GM03348 (cell line): ENCODE measurements at places on chromosomes 5 and 9.

DNA sequence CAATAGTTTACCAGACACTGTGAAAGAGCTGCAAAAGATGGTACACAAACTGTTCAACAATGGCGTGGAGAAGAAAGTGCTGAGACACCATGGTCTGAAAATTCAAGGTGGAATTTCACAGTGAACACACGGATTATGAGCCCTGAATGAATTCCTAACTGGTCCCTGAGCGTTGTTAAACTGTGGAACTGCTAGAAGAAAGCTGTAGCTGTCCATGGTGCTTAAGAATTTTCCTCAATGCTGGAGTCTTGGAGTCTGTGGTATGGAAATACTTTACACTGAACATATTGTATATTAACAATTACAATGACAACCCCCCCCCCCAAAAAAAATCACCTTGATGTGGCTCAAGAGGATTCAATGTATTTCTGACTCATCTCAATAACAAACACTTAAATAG lies 68.5 kb downstream of the SLC24A2 start:
- peak; percentile 30 for DNase-seq

DNA sequence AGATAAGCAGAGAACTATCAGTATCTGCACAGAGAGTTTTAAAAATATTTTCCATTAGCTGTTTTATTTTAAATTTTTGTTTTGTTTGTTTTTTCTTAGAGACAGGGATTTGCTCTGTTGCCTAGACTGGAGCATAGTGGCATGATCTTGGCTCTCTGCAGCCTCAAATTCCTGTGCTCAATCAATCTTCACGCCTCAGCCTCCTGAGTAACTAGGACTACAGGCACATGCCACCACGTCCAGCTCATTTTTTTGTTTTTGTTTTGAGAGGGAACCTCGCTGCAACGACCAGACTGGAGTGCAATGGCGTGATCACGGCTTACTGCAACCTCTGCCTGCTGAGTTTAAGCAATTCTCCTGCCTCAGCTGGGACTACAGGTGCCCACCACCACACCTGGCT lies 138.2 kb upstream of the LPAR1 start:
- DNase-seq, result no peak

- DNase-seq, result no peak
Observed at GRCh38 chr5:168260353-168261226, 30.9 kb upstream of the WWC1 start.

DNA sequence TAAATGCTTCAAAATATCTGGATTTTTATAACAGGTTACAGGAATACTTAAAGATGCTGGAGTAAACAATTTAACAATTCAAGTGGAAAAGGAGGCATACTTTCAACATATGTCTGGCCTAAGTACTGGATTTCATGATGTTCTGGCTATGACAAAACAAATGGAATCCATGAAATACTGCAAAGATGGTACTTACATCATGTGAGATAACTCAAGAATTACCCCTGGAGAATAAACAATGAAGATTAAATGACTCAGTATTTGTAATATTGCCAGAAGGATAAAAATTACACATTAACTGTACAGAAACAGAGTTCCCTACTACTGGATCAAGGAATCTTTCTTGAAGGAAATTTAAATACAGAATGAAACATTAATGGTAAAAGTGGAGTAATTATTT lies 35.6 kb downstream of the SLC30A5 start:
- DNase-seq, result peak; percentile 57

GRCh38 chr5:33968211-33969005 lies 16.1 kb downstream of the SLC45A2 start:
- DNase-seq, result no peak

DNA sequence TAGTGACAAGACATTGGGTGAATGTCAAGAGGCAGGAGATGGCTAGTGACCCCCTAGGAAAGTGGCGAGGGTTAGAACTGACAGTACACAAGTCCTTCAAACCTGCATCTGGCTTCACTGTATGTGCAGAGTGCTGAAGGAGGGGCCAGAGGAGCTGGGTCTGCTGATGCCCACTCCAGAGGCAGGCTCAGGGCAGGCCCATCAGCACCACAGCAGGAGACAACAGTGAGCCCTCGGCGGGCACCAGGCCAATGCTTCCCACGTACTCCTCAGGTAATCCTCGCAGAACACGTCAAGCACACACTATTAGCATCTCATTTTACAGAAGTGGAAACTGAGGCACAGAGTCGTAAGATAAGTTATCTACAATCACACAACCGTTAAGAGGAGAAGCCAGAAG lies 76.1 kb upstream of the SH3PXD2B start:
- DNase-seq, result peak; percentile 4

DNA sequence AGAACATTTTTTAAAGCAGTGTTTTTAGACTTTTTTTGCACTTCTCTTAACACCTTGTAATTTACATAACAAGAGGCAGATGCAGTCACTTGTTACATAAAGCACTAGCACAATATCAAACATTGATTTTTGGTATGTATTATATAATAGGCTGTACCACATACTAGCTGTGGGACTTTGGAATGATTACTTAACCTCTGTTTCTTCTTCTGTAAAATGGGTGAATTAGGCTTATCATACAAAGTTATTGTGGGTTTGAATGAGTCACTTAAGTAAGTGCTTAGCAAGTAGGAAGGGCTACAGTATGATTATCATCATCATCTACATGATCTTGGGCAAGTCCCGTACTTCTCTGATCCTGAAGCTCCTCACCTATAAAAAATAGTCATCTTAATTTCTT lies 2.1 kb downstream of the FAM81B start:
- no peak for DNase-seq

DNA sequence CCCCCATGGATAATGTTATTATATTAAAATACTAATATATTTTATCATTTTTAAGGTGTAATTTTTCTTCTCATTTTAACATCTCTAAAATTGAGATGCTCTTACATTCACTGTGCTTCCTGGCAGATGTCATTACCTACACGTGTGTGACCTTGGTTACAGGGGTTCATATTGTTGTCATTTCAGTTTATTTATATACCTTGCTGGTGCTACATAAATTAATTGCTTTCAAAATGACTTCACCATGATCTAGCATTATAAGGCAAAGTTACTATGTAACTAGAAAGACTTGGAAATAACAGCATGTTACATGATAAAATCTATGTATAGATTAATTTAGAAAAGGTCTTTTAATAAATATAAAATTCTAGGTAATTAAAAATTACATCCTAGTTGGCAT lies 60.9 kb downstream of the ARHGEF28 start:
- no peak for DNase-seq

GRCh38 chr5:160398806-160399205 lies 1.0 kb downstream of the FAM200C start:
- no peak for DNase-seq

GRCh38 chr5:169458221-169458620 lies 125.4 kb upstream of the SPDL1 start:
- DNase-seq, result no peak

DNA sequence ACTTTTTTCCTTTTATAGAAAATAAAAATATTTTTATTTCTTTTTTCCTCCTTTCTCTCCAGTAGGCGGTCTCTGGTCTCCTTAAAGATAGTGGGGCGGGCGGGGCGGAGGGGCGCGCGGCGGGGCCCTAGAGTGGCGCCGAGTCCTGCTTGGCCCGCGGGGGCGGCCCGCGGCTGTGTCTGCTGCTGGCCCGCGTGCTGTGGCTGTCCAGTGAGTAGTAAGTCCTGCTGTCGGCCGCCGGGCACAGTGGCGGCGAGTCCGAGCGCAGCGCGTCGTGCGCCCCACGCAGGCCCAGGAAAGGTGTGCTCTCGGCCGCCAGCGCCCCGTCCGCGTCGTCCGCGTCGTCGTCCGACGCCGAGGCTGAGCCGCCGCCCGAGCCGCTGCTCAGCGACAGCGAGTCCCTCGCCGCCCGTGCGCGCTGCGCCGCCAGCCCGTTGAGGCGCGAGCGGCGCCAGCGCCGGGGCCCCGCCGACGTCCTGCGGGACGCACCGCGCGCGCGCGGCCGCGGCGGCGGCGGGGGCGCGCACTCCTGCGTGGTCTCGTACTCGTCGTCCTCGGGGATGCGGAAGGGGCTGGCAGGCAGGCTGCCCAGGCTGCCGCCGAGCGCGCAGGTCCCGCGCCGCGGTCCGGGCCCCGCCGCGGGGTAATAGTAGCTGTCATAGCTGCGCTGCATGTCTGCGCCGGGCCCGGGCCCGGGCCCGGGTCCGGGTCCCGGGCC lies 52.3 kb downstream of the PSD2 start:
- peak; percentile 75 for DNase-seq

- DNase-seq, result no peak
Observed at GRCh38 chr9:137228506-137228967, 1.2 kb downstream of the RNF224 start.

DNA sequence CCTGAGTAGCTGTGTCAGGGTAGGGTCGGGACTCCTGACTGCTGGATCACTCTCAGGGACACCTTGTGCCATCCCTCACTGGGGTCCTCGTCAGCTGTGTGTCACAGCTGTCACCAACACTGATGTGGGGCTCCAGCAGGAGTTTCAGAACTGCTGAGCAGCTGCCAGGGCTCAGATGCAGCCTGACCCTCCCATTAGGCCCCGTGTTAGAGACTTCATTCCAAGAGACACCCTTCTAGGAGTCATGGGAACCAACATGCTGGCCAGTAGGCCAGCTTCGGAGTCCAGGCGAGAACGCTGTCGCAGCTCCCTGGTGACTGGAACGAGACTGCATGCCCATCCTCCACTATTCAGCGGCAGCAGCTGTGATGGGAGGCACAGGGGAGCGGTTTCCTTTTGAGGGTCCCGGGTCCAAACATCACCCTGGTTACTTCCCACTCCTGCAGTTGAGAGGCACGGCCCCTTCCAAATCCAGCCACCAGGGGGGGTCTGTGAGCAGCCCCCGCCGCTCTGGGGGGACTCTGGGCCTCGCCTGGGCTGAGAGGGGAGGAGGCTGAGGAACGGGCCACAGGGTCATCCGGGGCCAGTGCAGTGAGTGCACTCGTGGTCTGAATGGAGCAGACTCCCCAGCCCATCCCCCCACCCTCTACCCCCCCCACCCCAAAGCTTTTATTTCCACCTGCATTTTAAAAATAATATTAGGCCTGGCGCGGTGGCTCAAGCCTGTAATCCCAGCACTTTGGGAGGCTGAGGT lies 12.6 kb upstream of the TCF7 start:
- peak; percentile 89 for DNase-seq

DNA sequence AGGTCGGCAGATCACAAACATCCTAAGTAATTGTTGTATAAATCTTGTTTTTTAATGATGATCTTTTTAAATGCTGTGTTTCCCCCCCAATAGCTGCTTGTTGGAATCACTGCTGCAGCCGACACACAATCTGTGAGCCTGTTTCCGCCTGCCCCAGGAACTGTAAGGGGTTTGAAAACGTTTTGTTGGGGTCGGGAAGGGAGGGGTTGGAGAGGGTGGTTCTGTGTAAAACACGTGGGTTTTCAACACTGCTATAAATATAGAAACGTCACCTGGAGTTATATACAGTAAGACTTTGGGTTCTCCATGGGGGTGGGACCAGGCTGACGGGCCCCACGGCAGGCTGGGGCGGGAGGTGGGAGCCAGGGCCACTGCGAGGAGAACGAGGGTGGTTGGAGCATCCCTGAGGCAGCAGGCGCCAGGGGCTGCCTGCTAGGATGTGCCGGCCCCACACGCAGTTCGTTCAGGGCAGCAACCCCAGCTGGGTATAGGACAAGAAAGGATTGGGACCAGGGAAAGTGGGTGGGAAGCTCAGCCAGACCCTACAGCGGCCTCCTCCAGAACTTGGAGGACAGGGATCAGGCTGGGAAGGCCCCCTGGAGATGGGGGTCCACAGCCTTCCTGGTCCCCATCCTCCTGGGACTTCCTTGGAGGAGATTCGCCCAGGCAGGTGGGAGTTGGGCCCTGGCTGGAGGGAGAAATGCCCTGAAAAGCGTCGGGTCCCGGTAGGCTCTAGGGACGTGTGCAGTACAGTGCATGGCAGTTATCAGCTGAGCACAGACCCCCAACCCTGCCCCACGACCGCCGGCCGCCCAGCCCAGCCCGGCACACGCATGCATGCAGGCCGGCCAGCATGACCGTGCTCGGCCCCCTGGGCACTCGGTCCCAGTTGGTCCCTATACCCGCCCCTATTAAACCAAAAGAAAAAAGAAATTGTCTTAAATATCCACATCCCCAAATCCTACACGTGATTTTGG lies 9.7 kb downstream of the RNF44 start:
- no peak for DNase-seq

GRCh38 chr5:5460311-5460710 lies 37.8 kb downstream of the ICE1 start:
- DNase-seq, result no peak

- DNase-seq, result no peak
Observed at GRCh38 chr5:137374110-137374714, 124.9 kb downstream of the SPOCK1 start.
